Umbilical cord (tissue), 2 donors: ENCODE measurements at places on chromosomes 5 and 9. TPM values are rescaled to one million over a fixed set of nuclear protein-coding genes. Genes with fewer than 3 reads are reported as not detected.

Gene ANXA1
- 1,417 TPM for total RNA-seq

Gene RNF183
- 3.4 TPM for total RNA-seq

- DNase-seq = no peak
Observed at GRCh38 chr5:31889001-31889561, 250.2 kb downstream of the PDZD2 start.

Gene PCDHB15
- 3.4 TPM for total RNA-seq

Gene ZNF454
- 2.4 TPM for total RNA-seq

Gene ANKRA2
- total RNA-seq = 72.7 TPM
